ENCODE measurements at places on chromosomes 5 and 9.

DNA sequence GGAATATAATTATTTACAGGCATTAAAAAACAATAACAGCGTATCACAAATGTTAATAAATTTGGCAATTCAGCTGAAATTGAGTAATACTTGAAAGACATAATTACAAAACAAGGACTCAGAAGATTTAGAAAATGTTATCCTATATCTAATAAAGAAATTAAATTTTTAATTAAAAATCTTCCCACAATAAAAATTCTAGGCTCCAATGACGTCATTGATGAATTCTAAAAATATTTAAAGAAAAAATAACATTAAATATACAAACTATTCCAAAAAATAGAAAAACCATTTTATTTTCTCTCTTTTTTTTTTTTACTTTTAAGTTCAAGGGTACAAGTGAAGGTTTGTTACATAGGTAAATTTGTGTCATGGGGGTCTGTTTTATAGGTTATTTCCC lies 161.5 kb downstream of the ADAMTS6 start:
- DNase-seq, result no peak

GRCh38 chr9:35682051-35682450 lies 7.7 kb downstream of the TPM2 start:
- no peak for DNase-seq

DNA sequence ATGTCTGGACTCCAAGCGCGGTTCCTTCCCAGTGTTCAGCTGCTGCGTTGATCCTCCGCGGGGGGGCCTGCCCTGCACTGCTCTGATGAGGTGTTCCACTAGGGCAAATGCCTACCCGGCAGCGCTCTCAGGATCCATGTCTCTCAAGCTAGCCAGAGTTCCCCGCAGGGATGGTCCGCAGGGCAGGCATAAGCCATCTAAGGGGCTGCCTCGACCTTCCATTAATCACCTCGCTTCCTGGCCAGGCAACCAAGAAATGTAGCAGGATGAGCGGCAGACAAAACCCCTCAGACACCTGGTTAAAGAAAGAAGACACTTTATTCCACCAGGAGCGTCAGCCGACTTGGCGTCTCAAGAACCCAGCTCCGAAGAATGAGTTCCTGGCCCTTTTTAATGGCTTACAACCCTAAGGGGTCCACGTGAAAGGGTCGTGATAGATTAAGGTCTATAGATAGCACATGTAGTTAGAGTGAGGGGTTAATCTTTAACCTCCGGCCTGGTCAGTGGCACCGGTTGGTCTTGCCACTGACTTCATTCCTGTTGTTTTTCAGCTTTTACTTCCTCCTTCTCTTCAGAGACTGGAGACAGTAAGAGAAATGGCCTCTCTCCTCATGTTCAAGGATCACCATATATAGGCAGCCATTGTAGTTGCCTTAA lies 47.2 kb upstream of the COX7C start:
- no peak for DNase-seq

- no peak for DNase-seq
Measured at GRCh38 chr5:58314356-58315210, 145.3 kb downstream of the PLK2 start.
